H4 (cell line): ENCODE measurements at places on chromosomes 5 and 9.

GRCh38 chr9:134028575-134029247 lies 3.4 kb downstream of the BRD3OS start:
- DNase-seq = no peak

GRCh38 chr9:109993250-109993978 lies 213.4 kb downstream of the PALM2AKAP2 start:
- DNase-seq = no peak

DNA sequence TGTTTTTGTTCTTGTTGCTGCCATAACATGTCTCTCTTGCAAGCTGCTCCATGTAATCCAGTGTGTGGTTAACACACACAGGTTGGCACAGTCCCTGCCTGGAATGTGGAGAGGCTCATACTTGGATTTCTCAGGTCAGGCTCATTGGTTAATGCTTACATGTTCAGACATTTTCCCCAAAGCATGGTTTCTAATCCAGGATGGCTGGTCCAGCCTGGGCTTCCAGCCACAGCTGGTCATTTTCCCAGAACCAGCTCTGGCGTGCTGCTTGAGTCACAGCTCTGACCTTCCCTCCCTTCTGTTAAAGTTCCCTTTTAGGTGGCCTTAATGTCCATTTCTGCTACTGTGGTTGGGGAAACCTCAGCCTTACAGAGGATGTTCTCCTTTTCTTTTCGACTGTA lies 294.3 kb downstream of the TAF11L14 start:
- DNase-seq = no peak

DNA sequence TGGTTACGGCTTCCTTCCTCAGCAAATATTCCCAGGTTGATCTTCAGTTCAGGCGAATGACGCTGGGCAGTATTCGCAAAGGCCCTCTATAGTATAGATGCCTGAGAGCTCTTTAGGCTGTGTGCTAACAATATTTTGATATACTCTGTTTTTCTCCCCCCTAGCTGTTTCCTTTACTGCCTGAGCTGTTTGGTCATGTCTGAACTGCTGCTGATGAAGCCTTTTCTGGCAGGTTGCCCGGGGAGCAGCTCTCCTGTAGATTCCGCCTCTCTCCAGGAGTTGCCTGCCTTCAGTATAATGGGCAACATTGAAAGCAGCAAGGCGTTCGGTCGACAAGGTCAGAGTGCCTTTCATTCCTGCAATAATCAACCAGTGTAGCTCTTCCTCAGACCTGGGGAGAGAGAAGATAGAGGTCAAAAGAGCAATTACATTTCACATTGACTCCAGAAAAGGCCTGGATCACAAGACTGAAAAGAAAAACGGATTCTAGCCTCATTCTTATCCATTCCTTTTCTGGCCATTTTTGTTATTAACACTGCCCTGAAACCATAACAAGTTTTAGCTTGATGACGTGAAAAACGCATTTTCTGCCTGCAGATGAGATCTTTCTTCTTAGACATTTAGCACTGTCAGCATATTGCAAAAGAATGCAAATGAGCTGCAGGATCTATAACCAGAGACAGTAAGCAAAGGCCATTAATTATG lies 60.1 kb upstream of the ZNF608 start:
- DNase-seq = peak; percentile 35

DNA sequence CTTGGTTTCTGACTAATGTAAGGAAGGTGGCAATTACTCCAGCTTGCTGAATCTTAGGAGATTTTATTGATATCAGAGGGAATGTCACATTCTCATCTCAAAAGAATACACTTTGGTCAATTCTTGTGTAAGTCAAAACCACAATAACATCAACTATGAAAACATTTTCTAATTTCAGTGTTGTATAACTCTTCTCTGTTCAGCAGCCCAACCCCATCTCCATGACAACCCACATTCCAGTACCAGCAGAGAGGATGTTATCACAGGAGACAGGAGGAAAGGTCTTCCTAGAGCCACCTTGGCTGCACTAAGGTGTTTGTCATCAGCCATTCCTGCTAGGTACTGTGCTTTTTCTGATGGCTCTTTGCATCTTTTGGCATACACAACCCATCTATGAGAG lies 529.1 kb upstream of the BRINP1 start:
- DNase-seq = no peak
